HuH-7 (cell line): ENCODE measurements at places on chromosomes 6 and 20.

- no peak for DNase-seq
Observed at GRCh38 chr20:44314870-44315269, 3.9 kb upstream of the FITM2 start.

- no peak for DNase-seq
Observed at GRCh38 chr20:4905613-4906012, 95.7 kb downstream of the SLC23A2 start.

GRCh38 chr6:157217894-157218370, 105.4 kb downstream of the TMEM242 start:
- DNase-seq = no peak

- peak; percentile 98 for DNase-seq
Observed at GRCh38 chr20:64101731-64102621, 5.4 kb downstream of the NPBWR2 start.

DNA sequence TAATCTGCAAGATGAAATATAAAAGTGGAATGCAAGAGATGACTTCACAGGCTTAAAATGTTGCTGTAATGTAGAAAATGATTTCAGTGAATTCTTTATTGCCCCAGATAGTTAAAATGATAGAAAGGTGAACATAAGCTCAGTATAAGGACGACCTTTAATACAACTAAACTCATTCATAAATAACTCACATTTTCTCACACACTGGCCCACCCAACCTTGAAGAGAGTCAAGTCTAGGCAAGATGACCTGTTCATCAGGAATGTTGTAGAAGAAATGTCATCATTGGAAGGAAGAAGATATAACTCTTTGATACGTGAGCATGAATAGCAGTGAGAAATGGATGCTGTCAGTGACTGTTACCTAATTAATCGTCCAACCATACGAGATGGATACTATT, 111.1 kb upstream of the SASH1 start:
- no peak for DNase-seq

GRCh38 chr6:137491478-137491877, 2.7 kb downstream of the OLIG3 start:
- no peak for DNase-seq

DNA sequence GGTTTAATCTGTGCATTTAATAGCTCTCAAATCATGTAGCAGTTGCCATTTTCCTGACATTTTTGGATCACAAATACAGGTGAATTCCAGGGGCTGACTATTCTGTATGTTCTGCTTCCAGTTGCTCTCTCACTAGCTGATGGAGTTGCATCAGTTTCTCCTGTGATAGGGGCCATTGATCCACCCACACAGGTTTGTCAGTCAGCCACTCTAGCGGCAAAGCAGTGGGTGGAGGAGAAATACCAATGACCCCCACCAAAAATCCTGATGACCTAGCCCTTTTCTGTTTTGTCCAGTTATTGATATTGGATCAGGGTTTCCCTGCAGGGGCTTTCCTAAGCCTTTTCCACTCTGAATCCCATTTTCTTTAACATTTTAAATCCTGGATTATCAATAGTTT, 72.3 kb upstream of the BTN3A2 start:
- DNase-seq = no peak

DNA sequence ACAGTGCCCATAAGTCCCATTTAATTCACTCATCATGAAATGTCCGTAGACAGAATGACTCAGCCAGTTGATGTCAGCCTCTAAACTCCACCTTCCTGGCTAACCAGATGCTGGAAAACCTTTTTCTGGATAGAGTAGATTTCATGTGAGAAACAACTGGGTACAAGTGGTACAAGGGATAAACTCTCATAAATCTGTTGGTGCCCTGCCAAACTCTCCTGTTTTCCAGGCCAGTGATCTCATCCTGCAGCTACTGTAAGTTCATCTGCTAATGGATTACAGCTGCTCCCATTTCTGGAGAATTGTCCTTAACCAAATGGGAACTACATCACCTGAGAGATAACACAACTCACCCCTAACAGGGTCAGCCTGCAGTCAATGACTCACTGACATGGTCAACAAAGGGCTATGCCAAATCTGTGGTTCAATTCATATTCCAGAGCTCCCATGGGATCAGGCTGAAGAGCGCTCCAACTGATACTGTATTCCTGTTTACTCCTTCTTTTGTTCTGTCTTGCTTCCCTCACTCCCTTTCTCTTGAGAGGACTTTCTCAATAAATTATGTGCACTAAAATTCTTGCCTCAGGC, 210.1 kb upstream of the HDDC2 start:
- DNase-seq = no peak
